AG04450 (cell line): ENCODE measurements at places on chromosomes 2 and 18.
A peak's percentile ranks its signal among the peaks of the same experiment; 100 is the strongest.

GRCh38 chr2:10489842-10490555 lies 41.9 kb upstream of the ODC1 start:
- DNase-seq: no peak

DNA sequence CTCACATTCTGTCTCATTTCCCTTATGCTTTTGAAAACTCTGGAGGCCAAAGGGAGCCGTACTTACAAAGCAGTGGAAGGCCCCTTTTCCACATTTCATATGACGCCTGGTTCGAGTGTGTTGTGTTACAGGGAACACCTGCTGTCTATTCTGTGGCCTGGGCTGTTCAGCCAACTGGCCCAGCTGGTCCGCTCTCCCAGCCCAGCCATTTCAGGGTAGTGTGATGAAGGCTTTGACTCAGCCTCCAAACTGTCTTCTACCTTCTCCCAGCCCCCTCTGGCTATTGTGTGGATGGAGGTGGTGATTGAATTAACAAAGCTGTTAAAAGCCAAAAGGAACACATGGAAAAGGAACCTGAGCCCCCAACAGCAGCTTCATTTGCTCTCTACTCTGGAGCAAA lies 233.8 kb downstream of the ICOS start:
- no peak for DNase-seq

GRCh38 chr2:147789287-147789686 lies 55.5 kb upstream of the ACVR2A start:
- no peak for DNase-seq

DNA sequence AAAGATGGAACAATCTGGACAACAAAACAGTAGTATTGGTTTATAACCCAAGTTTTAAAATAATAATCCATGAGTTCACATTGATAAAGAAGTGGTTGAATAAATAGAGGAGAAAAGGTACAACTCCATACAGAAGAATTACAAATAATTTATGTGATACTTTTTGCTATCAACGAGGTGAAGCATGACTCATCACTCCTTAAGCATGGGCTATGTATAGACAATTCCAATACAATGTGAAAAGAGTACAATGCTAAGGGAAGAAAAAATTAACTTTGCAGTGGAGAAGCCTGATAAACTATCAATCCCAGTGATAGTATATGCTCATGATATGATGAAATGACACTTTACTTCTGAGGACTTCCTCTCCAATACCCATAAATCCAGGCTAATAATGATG lies 312.9 kb downstream of the GULP1 start:
- no peak for DNase-seq

DNA sequence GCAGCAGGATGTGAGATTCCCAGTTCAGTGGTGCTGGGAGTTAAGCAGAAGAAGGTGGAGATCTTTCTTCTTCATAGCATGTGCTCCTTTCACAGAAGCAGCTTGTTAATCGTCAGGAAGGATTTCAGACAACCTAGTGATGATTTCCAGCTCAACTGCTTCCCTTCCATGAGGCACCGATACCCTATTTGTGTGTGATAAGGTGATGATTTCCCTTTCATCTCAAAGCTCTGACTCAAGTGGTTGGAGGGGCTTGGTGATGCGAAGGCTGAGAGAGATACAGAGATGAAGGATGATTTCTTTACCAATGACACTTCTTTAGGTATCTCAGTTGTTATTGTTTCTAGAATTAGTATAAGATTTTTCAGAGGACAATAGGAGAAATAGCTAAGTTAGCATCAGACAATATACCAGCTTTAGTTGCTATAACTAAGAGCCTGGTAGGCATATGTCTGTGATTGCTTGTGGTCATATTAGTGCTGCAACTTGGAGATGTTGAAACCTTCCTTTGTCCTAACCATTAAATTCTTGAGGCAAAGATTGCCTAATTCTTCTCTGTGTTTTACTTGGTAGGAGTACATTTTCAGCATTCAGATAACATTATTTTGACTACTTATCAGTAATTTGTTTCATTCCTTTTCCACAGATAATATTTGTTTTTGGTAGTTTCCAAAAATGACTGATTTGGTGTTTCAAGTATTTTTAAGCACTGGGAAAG lies 111.3 kb downstream of the PLCL1 start:
- DNase-seq: peak; percentile 32

- no peak for DNase-seq
These were observed 26.5 kb upstream of the IGFBP2 start for GRCh38 chr2:216606551-216607276.

- DNase-seq: no peak
These were observed 41.0 kb downstream of the CDKL4 start for GRCh38 chr2:39202639-39203369.

DNA sequence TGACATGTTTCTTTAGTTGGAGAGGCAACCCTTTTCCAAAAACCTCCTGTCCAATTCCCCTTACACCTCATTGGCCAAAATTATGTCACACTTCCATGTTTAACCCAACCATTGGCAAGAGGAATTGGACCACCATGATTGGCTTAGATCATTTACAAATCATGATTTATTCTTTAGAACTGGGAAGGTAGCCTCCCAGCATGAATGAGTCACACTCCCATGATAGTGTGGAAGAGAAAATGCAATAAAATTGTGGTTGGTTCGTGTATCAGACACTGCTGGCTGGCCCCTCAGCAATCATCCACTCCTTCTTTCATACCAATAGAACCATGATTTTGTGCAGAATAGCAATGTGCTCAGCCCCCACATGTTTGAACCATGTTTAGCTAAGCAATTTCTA lies 156.6 kb upstream of the ACVR2A start:
- no peak for DNase-seq

- no peak for DNase-seq
These were observed 29.8 kb downstream of the ADD2 start for GRCh38 chr2:70738159-70738558.

DNA sequence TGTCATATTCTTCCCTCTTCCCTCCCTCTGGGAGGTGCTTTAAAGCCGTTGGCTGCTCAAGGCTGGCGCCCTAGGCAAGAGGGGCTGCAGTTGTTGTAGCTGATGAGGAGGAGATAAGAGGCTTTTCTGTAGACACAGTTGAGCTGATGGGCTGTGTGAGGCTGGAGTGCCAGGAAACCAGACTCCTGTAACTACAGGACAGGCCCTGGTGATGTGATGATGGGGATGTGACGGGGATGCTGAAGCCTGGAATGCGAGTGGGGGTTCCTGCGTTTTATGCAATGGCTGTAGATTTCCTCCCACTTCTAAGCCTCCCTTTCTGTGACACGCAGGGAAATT lies 5.7 kb upstream of the EFR3B start:
- no peak for DNase-seq

- no peak for DNase-seq
These were observed 83.5 kb upstream of the RANBP2 start for GRCh38 chr2:108635630-108636354.

DNA sequence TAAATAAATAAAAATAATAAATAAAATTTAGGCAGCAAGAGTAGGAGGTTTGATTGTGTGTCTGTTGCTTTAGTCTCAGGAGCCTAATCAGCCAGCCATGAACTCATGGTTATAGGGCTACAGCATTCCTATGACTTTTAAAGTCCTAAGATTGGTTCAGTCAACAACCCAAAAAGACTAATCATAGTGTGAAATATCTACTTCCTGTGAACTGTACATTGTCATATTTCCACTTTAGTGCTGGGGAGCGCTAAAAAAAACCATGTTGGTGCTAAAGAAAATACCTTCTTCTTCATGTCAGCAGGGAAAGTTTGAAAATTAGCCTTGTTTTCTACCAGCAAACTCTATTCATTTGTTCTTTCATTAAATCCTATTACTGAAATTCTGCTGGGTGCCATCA lies 521.6 kb downstream of the RNF144A start:
- no peak for DNase-seq

DNA sequence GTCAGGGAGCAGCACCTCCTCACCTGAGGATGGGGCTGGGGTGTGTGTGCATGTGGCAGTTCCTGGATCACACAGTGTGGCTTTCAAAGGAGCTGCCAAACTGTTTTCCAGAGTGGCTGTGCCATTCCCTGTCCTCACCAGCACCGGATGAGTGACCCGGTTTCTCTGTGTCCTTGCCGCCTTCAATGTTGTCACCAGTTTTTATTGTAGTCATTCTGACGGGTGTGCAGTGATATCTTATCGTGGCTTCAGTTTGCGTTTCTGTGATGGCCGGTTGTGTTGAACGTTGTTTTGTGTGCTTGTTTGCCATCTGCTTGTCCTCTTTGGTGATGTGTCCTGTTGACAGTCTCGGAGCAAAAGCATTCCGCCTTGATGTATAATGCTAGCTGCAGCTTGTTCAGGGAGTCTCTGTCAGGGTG lies 108.9 kb downstream of the ATP9B start:
- DNase-seq: no peak

DNA sequence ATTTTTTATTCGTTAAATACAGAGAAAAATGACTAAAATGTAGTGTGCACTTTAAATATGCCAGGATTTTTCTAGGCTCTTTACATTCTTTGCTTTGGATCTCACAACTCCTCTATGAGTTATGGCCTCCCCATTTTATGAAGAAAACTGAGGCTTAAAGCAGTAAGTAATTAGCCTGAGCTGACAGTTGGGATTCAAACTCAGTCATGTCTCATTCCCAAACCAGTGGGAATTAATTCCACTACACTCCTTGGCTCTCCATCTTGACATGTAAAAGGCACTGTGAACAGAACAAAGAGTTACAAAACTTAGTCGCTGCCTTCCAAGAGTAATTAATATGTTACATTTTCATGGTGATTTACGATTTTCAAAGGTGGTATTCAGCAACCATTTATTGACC lies 351.9 kb downstream of the SATB2 start:
- DNase-seq: no peak

GRCh38 chr2:111678161-111678560 lies 205.8 kb downstream of the ANAPC1 start:
- DNase-seq: no peak

DNA sequence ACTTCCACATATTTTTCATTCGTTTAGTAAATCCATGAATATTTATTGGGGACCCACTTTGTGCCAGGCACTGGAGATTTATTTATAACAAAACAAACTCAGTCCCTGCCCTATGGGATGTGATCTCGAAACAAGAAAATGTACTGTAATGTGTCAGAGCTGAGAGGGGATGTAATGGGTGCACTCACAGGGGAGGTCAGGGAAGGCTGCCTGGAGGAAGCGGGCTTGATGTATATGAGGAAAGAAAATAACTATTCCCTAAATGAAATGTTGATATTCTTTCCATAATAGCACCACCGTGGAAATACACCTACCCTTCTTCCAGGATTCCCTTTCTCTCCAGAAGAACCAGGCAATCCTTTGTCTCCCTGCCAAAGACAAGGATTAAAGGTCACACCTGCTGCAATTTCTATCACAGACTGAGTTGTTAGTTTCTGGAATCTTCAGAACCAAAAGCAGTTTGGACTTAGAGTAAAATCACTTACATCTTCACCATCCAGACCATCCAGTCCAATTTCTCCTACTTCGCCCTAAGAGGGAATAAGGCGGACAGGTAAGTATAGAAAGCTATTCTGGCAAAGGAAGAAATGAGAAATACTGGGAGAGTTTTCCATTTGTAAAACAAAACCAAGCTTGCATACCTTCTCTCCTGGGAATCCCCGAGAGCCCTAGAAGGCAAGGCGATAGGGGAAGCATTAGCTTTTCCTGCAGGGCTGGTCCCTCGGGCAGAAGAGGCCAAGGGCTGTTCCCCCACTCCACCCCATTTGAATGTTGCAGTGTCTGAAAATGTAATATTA lies 55.0 kb downstream of the COL6A3 start:
- DNase-seq: no peak

DNA sequence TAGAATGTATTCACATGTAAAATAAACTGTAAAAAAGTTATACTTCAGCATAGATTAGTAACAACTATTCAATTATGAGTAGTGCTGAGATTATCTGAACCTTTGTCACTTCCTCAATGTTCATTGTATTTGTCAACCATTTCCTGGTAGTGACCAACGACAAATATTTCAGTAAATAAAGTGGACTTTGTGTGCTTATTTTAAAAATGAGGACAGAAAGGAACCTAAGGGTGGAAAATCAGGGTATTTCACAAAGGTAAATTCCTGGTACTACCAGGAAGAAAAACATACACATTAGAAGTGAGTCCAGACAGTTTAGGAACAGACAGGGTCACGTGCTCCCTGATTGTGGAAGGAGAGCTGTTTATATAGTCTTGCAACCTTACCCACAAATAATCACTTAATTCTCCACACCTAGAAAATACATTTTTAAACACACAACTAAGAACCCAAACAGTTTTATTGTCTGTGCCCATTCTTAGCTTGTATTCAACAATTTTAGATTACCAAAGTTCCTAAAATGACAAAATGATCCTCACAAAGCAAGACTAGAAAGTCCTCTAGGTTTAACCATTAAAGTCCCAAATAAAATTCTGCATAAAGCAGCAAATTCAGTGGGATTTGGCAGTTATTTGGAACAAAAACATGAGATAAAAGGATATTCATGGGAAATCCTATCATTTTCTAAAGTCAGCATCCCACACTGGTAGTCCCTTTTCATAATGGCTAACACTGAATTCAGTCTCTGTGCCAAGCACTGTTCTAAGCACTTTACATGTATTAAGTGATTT lies 28.2 kb downstream of the PELI1 start:
- DNase-seq: no peak

DNA sequence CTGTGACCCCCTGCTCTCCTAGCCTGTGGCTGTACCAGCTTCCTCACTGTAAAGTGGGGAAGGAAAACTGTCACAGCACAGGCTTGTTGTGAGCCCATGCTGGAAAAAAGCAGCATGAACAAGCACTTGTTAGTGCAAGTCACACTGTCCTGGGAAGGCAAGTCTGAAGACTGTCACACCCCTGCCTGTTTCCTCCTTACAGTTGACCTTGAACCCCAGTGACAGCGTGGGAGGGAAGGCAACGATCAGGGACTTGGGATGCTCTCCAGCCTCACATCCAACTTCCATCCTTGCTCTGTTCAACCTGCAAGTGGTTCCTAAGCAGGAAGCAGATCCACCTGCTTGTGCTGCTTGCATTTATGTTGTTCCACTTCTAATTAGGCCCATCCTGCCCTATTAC lies 311.3 kb upstream of the KLHL29 start:
- no peak for DNase-seq

- no peak for DNase-seq
These were observed 26.9 kb upstream of the GLS start for GRCh38 chr2:190853531-190854383.

DNA sequence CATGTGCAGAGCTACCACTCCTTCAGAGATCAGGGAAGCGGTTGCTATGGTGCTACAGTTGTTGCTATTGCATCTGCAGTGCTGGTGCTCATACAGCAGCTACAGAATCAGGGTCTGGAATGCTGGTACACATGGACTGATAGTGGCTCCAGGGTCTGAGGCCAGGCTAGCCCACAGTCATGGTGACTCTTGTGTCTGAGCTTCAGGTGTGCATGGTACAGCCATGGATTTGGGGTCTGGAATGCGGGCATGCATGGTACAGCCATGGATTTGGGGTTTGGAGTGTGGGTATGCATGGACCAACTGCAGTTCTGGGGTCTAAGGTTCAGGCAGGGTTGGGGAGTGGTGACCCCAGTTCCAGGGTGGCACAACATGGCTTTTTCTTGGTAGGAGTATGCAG lies 185.2 kb downstream of the SLC4A3 start:
- no peak for DNase-seq
